ENCODE measurements at places on chromosomes 5 and 9.

DNA sequence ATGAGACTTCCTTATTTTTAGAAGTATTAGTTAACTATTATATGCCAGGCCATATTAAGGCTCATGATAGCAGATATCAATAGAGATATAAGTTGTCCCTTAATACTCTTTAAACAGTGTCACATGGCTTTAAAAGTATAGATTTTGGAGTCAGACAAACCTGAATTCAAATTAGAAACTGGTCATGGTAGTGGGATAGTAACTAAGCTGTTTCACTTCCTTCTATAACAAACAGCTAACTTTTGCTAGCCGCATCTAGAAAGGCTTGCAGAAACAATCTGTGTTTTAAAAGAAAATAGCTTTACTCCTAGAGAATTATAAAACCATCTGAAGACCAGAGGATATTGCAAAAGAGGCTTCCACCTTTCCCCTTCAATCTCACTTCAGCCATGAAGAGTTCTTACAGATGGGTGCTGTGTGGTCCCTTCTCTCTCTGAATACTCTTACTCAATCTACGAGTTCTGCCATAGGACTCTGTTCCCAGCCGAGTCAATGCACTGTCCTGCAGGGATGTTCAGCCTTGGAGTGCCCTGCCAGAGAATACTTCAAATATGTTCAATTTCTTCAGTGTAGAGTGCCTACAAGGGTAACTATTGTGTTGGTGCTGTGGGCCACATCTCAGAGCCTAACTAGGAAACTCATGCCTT is 810.2 kb downstream of the EFNA5 start:
- no peak for DNase-seq

- DNase-seq, result no peak
These were observed 82.6 kb upstream of the COL5A1 start for GRCh38 chr9:134559013-134559412.

GRCh38 chr9:123138163-123138562 is 104.7 kb downstream of the GPR21 start:
- DNase-seq, result no peak

DNA sequence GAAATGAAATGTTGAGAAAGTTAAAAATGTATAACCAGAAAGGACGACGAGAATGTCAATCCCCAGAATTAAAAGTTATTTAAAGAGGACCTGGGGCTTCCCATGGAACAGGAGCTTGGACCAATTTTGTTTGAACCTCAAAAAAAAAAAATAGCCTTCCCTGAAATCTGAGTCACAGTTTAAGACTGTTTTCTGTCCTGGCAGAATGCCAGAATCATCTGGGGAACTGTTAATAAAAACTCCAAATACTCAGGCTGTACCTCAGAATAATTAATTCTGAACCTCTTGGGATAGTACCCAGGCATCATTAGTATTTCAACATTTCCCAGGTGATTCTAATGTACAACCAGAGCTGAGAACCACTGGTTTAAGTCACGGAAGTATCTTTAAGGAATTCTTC is 102.2 kb upstream of the SLCO6A1 start:
- no peak for DNase-seq

DNA sequence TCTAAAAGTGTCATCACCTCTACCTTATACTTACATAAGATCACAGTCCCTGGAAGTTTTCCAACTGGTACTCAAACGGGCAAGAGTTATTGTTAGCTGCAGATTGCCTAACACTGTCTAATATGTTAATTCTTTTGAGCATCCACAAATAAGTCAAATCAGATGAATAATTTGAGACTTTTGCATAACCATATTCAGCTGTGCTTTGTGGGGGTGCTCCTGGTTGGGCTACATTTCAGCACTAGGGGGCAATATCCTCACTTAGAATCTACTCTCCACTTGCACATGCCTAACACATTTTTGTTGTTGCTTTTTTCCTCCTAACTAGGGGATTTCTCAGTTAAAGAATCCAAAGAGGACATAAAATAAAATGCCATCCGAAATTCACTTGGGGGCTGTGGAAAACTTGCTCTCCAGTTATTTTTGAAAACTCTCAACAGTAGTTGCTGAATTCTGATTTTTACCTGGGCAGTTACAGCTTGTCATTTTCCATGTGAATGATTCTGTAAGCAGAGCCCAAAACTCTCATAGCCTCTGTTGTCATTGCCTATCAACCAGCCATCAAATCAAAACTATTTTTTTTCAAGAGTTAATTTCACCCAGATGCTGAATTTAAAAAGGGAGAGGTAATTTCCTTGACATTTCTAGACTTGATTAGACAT is 71.5 kb downstream of the TRIM36 start:
- no peak for DNase-seq

- no peak for DNase-seq
These were observed 213.3 kb downstream of the CDK5RAP2 start for GRCh38 chr9:120366644-120367019.

DNA sequence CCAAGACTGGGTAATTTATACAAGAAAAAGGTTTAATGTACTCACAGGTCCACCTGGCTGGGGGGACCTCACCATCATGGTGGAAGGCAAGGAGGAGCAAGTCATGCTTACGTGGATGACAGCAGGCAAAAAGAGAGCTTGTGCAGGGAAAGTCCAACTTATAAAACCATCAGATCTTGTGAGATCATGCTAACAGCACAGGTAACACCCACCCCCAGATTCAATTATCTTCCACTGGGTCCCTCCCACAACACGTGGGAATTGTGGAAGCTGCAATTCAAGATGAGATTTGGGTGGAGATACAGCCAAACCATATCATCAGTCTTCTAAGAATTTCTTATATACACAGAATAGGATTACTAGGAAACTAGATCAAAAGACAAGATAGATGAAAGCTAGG is 555.6 kb downstream of the PRR16 start:
- no peak for DNase-seq

DNA sequence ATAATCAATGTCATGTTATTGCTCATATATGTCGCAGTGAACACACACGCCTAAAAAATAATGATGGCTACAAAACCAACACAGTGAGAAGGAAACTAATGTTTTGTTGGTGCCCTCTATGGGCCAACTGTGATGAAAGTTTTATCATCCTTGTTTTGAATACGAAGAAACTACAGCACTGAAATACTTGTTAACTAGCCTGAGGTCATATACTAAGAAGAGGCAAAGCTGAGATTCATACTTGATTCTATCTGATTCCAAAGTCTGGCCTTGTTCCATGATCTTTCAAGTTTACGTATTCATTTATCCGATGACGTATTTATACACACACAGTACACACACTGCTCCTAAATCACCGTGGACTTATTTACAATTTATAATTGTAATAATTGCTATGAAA is 16.1 kb upstream of the DRD1 start:
- no peak for DNase-seq

GRCh38 chr9:137406876-137407589 is 15.9 kb downstream of the EXD3 start:
- DNase-seq, result peak; percentile 46

DNA sequence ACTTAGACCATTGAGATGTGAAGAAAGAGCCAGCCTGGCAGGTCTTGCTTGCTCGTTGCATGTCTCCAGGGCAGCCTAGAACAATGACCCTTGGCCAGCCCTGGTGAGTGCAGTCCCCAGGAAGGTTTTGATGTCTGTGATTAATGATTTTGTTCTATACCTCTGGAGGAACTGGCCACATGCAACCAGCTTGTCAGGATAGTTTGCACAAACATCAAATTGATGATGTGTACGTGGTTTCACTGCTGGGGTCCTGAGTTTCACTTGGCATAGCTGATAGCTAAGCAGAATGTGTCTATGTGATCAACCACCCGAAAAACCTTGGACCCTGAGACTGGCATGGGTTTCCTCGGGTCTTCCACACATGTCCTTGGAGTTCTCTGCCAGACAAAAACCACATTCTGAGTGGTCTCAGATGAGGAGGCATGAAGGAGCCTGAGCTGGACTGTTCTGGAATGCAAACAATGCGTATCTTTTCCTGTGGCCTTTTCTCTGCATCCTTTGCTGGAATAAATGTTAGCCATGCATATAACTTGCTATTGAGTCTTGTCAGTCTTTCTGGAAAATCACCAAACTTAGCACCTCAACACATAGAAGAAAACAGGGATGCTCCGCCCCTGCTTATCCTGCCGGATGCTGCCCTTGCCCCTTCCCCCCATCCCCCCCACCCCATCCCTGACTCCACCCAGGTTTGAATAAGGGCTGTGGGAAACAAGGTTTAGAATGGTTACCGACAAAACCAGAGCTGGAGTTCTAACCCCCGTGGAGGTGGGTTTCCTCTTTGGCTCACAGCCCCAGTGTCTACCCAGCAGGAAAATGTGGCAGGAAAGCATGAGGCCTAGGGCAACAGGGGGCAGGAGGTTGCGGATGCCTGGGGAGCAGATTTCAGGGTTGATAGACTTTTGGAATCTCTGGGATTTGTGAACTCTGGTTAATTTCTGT is 50.1 kb upstream of the ANKRD33B start:
- no peak for DNase-seq

GRCh38 chr5:136051486-136052220 is 22.9 kb downstream of the TGFBI start:
- DNase-seq, result no peak

- no peak for DNase-seq
These were observed 376.6 kb downstream of the EFNA5 start for GRCh38 chr5:107294211-107294550.

GRCh38 chr9:79129865-79130480 is 441.8 kb upstream of the TLE4 start:
- no peak for DNase-seq

DNA sequence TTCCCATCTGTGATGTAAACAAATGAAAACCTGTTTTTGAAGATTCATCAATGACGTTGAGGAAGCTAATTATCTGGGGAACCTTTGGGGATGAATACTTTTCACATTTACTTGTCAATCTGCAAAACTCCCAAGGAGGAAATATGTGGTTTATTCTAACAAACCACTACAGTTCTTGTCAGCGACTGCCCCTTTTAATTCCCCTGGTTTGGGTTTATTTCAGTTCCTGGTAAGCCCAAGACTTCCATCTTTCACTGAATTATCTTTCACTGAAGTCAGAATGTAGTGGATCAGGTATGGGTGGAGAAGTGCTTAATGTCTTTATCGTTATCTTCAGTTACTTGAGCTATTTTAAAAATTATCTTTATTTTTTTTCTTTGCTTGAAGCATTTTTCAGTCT is 40.2 kb downstream of the TLR4 start:
- DNase-seq, result no peak

DNA sequence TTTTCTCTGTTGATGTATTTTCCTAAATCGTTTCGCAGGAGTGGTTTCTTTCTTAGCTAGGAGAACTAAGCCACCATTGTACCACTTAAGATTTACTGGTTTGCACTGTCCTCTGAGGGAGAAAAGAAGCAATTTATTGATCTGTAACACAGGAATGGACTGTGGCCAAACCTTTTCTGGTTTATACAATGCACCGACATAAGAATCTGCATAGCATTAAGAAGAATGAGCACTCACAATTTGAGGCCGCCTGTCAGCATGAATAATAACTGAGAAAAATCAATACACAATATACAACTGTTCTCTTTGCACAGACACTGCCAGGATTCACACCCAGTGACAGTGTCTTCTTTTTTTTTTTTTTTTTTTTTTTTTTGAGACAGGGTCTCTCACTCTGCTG is 168.6 kb upstream of the DMRT1 start:
- no peak for DNase-seq

- no peak for DNase-seq
These were observed 86.9 kb downstream of the NR6A1 start for GRCh38 chr9:124684169-124684568.

GRCh38 chr5:178994580-178995340 is at the start of gene GRM6:
GRM6 (minus strand) TSS chr5:178995320; CDS start chr5:178994944, 376 bp downstream.
- no peak for DNase-seq

DNA sequence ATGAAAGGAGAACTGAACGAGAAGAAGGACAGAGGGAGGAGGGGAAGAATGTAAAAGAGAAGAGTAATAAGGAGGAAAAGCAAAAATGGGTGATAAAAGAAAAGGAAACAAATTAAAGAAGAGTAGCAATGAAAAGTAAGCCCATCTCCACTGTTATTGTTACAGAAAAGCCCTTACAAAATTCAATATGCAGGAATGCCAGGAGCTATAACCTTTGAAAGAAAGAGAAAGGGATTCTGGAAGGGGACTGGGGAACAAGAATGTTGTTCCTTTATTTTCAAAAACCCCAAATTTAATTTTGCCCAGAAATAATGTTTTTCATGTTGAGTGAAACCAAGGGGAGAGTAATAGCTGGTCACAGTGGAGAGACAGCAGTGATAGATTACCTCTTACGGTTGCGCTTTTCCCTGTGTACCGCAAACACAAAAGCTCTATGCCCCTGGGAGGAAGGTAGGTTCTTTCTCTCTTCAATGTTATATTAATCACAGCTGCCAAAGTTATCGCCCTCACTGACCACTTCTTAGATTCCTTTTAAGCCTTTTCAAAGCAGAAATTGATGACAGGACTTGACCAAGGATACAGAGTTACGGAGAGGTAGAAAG is 86.7 kb downstream of the BRINP1 start:
- no peak for DNase-seq

DNA sequence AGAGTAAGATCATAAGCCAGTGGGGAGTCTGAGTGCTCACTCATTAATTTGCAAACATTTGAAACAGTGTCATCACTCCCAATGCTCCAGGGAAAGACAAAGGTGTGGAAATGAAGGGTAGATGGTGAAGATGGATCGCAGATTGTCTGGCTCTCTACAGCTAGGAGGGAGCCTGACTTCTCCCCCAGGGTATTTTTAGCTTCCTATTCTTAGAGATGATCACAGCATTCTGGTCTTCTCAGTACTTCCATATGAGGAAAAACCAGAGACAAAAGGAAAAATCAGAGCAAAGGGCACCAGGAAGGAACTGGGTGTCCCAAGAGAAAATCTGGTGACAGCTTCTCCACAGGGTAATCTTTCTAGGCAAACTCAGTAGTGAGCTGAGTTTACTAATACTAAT is 401.9 kb upstream of the GRIA1 start:
- no peak for DNase-seq

DNA sequence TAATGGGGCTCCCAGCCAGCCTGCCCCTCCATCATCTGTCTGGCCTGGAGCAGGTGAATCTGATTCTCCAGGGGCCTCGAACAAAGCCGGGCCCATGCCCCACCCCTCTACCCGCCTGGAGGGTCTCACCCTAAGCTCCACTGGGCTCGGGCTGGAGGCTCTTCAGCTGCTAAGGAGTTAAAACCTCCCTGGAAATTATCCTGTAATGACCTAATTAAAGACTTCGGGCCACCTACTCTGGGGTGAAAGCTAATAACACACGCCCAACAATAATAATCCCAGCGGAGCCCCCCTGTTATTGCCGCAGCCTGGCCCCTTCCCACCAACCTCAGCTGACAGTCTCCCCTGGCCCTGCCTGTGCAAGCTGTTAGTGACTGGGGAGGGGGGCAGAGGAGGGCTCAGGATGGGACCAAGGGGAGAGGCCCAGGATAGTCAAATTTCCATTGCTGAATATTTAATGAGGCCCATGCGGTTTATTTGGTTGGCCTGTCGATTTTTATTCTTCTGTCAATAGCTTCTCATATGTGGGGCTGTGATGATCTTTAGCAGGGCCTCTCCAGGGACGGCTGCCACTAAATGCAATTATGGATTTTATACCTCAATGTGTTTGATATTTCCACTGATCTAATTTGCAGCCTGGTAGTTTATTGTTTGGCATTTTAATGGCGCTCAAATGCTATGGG is 25.7 kb downstream of the LMX1B start:
- DNase-seq, result no peak
